ENCODE measurements at places on chromosomes 12 and 14.

- DNase-seq: no peak
Observed at GRCh38 chr12:68800294-68800693, 7.7 kb upstream of the MDM2 start.

DNA sequence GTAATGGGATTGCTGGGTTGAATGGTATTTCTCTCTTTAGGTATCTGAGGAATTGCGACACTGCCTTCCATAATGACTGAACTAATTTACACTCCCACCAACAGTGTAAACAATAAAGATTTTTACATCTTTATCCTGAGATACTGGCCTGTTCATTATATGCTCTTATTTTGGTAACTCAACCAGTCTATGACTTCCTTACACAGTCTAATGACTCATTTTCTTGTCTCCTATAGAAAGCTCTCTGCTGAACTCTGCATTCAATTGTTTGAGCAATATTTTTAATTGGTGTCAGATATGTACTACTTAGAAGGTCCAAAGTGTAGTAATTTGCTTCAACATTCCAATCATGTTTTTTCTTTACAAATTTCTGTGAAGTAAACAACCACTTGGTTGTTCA, 1351.8 kb downstream of the FSCB start:
- no peak for DNase-seq

GRCh38 chr14:24172871-24173281, 996 bp downstream of the REC8 start:
- no peak for DNase-seq

DNA sequence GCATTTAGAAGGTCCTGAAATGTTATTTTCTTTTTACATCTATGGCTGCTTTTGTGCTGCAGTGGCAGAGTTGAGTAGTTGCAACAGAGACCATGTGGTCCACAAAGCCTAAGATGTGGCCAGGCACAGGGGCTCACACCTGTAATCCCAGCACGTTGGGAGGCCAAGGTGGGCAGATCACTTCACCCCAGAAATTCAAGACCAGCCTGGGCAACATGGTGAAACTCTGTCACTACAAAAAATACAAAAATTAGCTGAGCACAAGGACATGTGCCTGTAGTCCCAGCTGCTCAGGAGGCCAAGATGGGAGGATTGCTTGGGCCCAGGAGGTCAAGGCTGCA, 13.4 kb downstream of the USP30 start:
- no peak for DNase-seq

DNA sequence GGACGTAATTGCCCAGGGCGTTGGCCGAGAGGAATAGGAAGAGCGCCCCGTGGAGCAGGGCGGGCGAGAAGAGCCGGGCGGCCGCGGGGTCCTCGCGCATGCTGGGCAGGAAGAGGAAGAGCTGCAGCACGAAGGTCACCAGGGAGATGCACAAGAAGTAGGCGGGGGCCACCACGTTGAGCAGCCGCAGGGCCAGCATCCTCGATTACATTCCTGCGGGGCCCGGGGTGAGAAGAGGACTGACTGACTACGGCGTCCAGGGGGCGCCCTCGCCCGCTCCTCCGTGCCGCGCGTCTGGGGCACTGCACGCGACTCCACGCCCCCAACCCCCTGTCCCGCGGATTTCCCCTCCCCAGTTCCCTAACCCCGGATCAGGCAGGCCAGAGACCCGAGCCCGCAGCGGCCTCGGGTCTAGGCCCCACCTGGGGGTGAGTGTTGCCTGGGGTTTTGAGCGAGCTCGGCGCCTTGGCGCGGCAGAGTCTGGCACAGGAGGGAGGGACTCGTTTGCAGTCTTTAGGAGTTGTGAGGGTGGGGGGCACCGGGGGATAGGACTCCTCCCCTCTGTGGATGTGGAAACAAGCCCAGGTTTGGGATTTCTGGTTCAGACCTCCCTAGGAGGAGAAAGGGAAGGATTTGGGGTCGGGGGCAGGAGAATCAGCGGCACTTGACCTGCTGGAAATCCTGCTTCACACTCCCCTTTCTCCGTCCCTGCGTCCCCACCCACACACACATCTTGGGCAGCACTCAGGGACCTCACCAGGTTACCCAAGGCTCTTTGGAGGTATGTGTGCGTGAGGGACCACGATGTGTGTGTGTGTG, 1.8 kb downstream of the ZDHHC22 start:
- peak; percentile 97 for DNase-seq

GRCh38 chr12:17358835-17359234, 731.2 kb downstream of the RERGL start:
- DNase-seq: no peak

DNA sequence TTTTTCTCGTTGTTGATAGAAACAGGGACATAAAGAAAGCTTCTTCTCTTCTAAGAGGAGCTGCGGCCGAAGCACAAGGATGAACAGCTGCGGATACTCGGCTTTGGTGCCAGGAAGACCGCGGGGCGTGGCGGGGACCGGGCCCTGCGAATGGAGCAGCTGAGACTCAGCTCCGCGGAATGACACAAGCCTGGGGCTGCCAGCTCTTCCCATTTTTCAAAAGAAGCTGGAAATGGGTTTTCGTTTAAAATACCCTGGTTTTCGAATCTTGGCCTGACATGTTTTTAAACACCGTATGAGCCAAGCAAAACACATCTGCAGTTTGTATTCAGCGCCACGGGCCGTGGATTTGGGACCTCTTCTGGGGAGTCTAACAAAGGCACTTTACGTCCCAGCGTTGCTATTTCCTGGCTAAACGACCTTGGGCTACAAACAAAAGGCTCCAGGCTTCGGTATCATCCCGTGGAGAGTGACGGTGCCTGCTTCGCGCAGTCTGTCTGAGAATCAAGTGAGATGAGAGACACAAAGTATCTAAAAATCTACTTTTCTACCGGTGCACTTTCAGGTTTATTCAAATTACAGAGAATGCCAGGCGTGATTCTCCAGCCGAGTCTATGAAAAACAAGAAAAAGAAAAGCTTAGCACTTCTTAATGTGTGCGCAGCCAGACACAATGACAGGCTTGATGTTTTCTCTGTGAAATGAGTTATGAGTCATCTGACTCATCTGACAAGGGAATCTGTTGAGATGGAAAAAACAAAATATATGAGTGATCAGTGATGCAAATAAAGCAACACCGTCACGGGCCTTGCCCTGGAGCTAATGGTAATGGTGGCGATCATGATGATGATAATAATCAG, 114.0 kb upstream of the TMEM132D start:
- DNase-seq: peak; percentile 58

- no peak for DNase-seq
Observed at GRCh38 chr14:78752518-78753188, 582.5 kb downstream of the NRXN3 start.

GRCh38 chr14:23883684-23884540, 69.7 kb upstream of the DHRS4 start:
- DNase-seq: peak; percentile 29

DNA sequence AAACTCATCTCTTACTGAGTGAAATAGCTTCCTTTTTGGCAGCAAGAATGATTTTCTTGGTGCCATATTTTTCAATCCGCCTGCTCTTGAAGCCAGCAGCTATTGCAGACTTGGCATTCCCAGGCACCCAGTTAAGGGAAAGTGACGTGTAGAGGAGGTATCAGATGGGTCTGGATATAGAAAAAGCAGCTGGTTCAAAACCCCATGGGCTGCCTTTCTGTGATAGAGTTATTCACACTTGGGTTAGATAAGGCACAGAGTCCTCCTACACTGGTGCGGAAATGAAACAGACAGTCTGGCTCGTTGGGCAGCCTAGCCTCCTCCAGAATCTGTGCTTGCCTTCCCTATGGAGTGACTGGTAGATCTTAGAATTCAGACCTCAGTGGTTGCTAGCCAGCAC, 62.2 kb downstream of the PTPN11 start:
- no peak for DNase-seq

DNA sequence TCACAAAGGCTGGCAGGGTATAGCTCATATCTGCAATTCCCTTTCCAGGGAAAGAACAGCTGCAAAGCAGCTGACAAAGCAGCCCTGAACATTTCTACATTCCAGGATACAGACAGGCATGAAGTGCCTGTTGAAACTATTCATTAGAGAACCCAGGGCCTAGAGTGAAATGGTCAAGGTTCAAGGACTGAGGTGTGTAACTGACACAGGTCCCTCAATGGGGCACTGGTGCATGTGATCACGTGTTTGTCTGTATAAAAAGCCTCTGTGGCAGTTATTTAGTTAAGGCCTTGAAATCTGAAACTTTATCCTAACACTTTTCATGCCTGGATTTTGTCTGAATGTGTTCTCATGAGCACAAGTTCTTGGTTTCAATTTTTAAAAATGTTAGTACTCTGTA, 47.1 kb downstream of the GIT2 start:
- DNase-seq: no peak

DNA sequence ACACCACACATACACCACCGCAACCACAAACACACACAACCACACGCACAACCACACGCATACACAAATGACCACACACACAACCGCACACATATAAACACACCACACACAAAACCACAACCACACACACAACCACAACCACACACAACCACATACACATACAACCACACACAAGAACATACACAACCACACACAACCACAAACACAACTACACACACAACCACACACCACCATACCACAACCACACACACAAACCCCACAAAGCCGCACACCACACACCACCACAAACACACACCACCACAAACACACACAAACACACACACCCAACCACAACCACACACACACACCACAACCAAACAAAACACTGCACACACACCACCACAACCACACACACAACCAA, 107.5 kb upstream of the FZD10 start:
- no peak for DNase-seq

DNA sequence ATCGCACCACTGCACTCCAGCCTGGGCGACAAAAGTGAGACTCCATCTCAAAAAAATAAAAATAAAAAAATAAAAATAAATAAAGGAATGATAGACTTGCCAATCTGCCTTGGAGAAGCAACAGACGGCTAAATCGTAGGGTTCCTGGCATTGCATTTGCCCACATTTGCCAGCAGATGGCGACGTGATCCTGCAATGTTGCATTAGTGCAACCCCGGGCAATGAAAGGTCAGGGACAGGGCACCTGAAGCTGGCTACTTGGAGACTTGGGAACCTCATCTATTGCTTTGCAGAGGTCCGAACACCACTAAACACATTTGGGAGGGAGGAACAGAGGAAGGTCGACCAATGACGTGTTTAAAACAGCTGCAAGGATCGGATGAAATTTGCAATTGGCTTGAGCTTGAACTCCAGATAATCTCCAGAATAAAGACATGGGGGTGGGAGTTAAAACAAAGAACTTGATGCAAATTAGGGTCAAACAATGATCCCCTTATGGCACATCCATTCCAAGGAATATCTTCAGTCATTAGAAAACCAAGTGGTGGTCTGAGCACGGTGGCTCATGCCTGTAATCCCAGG, 34.6 kb downstream of the SPRING1 start:
- DNase-seq: peak; percentile 80

DNA sequence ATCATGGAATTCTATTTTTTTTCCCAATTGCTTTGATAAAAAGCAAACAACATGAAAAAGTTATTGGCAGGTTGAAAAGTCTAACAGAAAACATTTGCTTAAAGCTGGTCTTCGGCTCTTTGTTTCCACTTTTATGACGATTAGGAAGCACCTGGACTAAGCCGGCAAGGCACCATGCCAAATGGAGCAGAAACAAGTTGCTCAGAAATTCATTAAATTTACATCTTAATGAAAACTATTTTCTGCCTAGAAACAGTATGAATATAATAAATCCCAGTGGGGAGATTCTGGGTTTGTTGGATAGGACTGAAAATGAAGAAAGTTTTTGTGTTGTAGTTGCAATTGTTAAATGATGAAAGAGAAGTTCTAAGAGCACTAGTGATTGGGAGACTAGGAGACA, 51.4 kb upstream of the OR9K2 start:
- no peak for DNase-seq

GRCh38 chr14:95507174-95507573, 9.3 kb downstream of the SYNE3 start:
- DNase-seq: no peak

DNA sequence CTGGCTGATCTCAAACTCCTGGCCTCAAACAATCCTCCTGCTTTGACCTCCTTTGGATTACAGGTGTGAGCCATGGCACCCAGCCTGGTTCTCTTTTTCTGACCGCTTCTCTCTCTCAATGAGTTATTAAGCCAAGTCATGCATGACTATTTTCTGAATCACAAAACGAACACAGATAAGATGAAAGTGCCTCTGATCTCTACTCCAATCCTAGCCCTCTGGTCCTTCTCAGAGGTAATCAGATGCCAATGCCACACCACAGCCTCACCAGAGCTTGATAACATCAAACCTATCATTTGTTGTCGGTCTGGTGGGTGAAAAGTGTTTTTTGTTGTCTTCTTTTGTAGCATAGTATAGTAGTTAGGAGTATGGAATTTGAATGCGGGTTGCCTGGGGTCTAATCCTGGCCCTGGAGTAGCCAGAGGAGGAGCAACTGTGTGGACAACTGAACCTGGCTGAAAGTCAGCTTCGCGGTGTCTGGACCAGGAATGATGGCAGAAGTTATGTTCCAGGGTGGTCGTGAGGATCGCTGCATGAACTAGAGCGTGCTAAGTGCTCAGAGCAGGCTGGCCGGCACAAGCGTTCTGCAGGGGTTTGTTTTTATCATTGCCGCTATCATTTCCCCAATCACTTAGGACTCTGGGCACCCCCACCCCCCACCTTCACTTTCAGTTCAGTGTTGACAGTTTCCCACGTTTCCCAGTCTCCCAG, 77.9 kb downstream of the SPRING1 start:
- no peak for DNase-seq

- DNase-seq: no peak
Observed at GRCh38 chr12:54486173-54486867, 11.2 kb upstream of the NCKAP1L start.

DNA sequence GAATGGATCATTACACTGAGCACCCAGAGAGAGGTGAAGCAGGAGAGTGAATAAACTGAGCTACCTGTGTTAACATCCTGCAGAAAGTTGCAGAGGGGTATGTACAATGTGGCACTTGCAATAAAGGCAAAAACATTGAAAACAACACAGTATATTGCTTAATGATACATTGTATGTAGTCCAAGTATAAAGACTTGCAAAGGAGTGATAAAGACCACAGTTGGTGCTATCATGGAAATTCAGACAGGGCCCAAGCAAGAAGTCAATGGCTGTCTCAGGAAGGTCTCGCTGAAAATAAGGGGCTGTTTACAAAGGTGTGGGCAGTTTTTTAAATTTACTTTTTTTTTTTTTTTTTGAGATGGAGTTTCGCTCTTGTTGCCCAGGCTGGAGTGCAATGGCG, 10.0 kb downstream of the TMEM120B start:
- no peak for DNase-seq

DNA sequence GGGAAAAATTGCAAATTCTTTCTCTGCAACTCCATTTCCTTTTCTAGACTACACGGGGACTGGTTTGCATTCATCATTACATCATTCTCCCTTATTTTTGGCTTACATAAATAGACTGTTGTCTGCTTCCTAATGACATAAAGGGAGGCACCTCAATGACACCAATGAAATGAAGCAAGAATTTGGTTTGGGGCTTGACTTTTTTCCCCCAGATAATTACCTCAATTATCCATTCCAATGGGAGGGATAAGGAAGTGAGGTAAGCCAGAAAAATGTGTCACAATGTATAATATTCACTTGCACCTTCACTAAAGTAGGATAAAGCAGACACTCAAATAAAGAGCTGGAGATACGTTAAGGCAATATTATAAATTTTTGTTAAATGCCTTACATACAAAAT, 240.6 kb upstream of the GRIP1 start:
- no peak for DNase-seq

GRCh38 chr14:24192933-24193332, 2.3 kb downstream of the TM9SF1 start:
- no peak for DNase-seq

Measured in H7 (cell line).